HFFc6 (cell line): ENCODE measurements at places on chromosomes 13 and 19.

- DNase-seq = no peak
Observed at GRCh38 chr13:36533806-36534205, 101.5 kb downstream of the CCNA1 start.

GRCh38 chr13:60169239-60170031 is 5.7 kb upstream of the DIAPH3 start:
- DNase-seq = no peak

GRCh38 chr13:95740979-95741320 is 64.0 kb downstream of the DNAJC3 start:
- no peak for DNase-seq

- DNase-seq = no peak
Observed at GRCh38 chr19:51696606-51697005, 3.5 kb downstream of the SPACA6 start.

GRCh38 chr19:46082728-46083050 is 41.8 kb downstream of the IGFL3 start:
- DNase-seq = peak; percentile 9

GRCh38 chr13:113973218-113974164 is at the start of gene C13orf46:
C13orf46 (minus strand) TSS chr13:113974076; CDS start chr13:113973997, 79 bp downstream.
- no peak for DNase-seq

GRCh38 chr19:33558856-33559255 is 37.3 kb upstream of the PEPD start:
- no peak for DNase-seq

DNA sequence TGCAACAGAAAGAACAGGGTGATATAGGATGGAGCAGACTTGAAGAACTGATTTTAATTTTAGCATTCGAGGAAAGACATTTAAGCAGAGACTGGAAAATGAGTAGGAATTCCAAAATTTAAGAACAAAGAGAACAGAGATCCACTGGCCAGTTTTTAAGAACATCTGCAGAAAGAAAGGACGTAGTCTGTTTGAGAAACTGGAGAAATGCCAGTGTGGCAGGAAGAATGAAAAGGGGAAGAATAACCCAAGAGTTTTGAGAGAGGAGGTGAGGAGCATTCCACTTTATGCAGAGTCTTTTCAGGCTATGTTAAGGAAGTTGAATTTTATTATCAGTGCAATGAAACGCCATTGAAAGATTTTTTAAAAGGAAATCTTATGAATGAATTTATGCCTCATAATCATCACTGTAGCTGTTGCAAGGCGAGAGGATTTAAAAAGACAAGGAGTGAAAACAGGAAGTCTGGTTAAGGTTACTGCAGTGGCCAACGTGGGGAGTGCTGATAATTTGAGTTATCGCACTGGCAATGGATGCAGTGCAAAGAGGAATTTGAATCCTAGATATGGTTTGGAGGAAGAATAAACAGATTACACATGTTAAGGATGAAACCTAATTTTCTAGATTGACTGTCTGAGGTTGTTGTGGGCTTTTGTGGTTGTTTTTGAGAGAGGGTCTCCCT is 253.8 kb downstream of the DACH1 start:
- no peak for DNase-seq

DNA sequence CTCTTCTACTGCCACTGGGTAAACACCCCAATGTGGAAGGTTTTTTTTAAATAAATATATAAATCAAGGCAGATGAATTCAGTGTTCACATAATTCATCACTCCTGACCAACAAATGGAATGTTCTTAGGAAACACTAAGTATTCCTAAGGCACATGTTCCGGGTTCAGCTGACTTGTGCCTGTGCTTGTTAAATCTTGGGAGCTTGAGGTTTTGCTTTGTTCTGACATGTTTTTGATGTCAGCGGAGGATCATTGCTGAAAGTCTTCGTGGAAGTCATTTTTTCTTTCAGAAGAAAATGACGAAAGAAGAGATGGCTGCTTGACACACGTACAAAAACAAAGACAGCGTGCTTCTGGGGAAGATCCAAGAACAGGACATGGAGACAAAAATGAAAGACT is 185.8 kb downstream of the MZT1 start:
- DNase-seq = no peak

DNA sequence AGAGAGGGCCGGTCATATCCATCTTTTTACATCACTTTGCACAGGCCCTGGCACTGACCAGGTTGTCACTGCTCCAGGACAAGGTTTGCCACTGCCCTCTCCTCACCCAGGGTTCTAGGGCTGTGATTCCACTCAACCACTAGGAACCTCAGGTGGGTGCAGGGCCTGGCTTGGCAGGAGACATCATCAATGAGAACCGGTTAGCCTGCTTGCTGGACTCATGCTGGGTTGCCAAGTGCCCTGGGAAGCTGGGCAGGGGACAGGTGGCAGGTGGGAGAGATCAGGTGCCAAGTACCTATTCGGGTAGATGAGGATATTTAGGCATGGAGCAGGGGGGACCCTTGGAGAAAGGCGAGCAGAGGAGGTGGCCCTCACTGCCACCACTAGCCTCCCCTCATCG is 4.2 kb upstream of the CERS4 start:
- DNase-seq = no peak

DNA sequence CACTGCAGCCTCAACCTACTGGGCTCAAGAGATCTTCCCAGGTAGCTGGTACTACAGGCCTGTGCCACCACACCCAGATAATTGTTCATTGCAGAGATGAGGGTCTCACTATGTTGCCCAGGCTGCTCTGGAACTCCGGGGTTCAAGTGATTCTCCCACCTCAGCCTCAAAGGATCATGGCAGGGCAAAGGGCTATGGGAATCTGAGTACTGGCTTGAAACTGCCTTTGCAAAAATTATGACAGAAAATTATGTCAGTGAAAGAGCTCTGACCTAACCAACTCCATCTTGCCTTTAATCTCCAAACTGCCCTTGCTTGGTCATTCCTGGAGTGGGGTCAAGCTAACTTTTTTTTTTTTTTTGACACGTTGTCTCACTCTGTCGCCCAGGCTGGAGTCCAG is 1.3 kb upstream of the DNASE2 start:
- no peak for DNase-seq

DNA sequence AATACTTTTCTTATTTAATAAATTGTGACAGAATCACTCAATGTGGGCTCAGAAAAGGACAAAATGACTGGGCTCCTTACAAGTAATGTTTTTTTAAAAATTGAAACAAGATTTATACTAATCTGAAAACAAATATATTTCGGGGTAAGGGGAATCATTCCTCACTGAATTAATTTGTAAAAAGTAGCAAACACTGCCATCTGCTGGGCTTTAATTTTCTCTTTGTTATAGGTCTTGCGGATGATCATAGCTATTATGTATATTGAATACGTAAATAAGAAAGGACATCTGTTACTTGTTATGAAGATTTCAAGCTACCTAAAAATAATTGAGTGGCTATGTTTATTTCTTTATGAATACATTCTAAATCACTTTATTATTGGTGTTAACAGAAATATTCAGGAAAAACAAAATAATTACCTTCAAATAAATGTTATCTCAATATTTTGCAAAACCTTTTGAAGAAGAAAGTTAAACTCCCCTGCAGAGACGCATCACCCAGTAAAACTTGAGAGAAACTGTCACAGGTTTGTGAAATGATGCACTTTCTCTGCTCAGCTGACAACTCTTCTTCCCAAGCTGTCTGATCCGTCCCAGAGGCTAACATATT is 17.8 kb upstream of the ENOX1 start:
- DNase-seq = peak; percentile 69

GRCh38 chr19:47438793-47439220 is 19.5 kb upstream of the MEIS3 start:
- no peak for DNase-seq

DNA sequence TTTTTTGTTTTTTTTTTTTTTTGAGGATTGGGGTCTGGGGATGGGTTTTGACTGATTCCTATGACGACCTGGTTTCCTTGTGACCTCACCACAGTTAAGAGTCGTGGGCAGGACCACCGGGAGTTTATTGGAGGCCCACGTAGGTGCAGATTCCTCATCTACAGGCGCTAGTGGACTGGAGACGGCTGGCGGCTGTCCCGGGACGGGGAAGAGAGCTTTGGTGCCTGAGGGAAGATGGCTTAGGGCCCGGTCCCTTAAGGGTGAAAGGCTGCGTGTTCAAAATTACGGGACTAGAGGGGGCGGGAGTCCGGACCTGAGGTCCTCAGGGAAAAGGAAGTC is 682 bp upstream of the TEAD2 start:
- no peak for DNase-seq

DNA sequence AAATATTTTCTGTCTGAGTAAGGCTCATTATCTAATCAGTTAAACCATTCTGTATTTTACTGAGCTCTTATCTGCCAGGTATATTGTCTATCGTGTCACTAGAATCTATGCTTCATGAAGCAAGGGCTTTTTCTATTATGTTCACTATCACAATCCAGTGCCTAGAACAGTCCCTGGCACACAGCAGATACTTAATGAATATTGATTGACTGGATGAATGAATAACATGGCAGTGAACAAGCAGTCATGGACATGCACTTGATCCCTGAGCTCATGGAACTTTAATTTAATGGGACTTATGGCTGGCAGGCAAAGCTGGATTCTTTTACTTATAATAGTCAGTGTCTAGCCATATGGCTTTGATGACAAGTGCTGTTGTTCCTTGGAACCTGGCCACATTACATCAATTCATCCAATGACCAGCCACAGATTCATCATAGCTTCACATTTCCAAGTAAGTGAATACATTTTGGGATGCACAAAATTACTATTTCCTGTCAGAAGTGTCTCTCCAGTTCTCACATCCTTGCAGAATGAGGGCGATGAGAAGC is 214.8 kb downstream of the COG6 start:
- DNase-seq = no peak

GRCh38 chr19:56273563-56274117 is 1.1 kb downstream of the EDDM13 start:
- peak; percentile 22 for DNase-seq

- peak; percentile 53 for DNase-seq
Observed at GRCh38 chr13:39612023-39612637, 9.1 kb upstream of the LHFPL6 start.

- DNase-seq = no peak
Observed at GRCh38 chr19:8659905-8660304, 29.5 kb downstream of the NFILZ start.

DNA sequence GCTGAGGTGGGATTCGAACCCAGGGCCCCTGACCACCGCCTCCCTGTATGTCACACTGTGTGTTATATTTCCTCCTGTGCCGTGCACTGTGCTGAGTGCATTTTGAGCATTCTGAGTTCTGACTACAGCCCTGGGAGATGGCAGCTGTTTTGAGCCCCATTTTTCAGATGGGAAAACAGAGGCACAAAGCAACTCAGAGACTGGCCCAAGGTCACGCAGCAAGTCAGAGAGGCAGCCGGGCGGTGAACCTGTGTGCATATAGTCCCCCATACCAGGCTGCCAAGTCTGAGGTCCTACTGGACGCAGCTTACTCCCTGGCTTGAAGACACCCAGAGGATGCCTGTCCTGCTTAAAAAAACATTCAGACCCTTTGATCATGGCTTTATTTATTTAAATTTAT is 17.7 kb downstream of the MYH14 start:
- no peak for DNase-seq

DNA sequence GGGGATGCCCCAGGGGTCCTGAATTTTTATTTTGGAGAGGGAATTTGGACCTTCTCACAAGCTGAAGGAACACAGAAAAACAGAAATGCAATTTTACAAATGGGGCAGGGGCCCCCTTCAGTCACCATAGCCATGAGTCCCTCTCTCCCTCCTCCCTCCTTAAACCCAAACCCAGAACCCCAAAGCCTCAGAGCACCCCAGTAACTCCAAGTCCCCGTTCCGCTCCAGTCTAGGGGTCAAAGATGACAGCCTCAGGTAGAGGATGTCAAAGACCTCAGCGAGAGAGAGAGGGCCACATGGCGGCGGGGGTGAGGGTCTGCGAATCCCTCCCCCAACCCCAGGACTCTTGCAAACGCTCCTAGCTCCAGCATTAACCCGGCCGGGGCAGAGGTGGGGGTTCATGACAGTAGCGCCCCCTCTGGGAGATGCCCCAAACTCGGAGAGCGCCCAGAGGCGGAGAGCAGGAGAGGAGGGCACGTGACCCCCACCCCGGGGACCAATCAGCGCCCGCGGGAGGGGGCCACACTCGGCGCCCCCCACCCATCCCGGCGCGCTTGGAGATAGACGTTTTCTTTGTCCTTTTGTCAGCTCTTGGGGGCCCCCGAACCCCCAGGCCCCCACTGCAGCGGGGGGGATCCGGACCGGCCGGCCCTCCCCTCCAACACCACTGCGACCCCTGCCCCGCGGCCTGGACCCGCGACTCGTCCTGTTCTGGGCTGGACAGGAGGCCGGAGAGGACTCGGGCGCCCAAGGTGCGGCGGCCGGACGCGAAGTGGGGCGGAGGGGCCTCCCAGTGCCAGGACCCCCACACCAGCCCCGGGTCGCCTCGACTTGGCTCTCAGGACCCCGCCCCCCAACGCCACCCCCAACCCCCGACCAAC is 20.8 kb upstream of the SEMA6B start:
- no peak for DNase-seq

DNA sequence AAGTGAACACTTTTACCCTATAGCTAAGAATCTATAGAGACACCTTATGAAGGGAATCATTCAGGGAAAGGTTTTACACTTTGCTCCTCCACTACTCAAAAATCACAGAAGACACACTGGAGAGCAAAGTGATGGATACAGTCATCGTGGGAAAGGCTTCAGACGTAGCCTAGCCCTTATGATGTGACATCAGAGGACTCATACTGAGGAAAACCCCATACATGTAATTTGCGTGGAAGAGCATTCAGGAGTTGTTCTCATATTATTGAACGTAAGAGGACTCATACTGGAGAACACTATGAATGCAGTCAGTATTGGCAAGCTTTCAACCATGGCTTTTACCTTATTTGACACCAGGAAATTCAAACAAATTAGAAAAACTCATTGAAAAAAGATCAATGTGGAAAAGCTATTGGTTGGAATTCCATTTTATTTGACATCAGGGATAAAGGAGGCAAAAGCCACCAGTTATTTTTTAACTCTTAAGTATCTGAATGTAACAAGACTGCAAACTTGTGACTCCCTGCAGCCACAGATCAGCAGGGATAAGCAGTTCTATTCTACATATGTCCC is 16.1 kb upstream of the ZNF274 start:
- no peak for DNase-seq

DNA sequence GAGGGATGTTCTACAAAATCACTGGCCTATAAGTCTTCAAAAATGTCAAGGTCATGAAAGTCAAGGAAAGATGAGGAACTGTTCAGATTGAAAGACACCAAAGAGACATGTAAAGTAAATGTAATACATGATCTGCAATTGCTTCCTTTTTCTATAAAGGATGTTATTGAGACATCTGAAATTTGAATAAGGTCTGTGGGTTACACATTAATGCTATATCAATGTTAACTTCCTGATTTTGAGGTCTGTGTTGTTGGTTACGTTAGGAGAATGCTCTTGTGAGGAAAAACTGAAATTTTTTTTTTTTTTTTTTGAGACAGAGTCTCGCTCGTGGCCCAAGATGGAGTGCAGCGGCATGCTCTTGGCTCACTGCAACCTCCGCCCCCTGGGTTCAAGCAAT is 197.4 kb downstream of the RGCC start:
- DNase-seq = no peak

DNA sequence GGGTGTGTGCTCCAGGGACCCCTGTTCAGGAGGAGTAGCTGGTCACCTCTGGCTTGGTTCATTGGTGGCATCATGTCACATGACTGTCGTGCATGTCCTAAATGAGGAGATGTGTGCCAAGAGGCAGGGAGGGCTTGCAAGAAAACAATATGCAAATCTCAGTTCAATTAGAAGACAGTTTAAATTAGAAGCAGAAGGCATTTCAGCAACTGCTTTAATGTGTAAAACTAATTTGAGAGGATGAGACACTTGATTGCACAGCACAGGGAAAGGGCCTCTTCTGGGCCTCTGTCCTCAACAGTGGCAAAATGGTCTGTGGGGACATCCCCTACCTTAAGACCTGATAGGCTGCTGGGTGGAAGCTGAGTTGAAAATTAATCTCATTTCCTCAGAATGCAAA is 54.6 kb downstream of the SPATA13 start:
- no peak for DNase-seq
